ENCODE measurements at places on chromosomes 2 and 18.

DNA sequence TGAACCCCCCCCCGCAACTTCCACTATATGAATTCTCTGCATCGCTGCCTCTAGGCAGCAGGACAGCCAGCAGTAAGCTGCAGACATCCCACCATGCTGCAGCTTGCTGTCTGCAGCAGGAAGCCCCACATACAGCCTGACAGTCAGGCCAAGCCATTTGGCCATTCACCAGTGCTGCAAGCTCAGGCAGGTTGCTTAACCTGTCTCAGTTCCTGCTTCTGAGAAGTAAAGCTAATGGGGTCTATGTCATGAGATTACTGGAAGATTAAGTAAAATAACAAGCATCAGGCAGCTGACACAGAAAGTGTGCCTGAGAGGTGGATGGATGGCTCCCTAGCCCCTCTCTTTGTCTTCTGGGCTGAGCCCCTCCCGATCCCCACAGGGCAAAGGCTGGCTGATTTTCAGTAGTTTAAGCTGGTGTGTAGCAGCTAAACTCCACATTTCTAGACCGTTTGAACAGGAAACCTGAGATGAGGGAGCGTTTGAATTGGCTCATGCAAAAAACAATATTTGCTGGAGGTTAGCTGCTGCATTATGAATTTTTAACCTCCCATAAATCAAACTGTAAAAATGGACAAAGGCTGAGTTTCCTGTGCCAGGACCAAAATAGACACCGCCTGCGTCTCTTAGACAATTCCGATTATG is 193.8 kb upstream of the ARL4C start:
- peak; percentile 94 for DNase-seq

GRCh38 chr2:109376115-109376514 is 237.7 kb downstream of the SEPTIN10 start:
- no peak for DNase-seq

GRCh38 chr2:73762571-73762970 is 17.3 kb downstream of the DUSP11 start:
- DNase-seq: no peak

- no peak for DNase-seq
These were observed 823.1 kb downstream of the EPHA4 start for GRCh38 chr2:220748875-220749479.

DNA sequence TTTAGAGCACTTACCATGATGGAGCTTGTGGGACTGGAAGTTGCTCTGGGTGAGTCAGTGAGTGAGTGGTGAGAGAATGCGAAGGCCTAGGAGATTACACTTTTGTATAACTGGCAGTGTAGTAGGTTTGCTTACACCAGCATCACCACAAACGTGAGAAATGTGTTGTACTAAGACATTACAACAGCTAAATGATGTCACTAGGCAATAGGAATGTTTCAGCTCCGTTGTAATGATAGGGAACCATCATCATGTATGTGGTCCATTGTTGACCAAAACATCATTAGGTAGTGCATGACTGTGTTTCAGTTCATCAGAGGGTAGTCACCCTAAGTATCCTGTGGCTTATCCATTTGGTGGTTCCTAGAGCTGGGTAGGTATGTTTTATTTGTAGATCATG is 11.9 kb downstream of the ZNF407 start:
- no peak for DNase-seq

DNA sequence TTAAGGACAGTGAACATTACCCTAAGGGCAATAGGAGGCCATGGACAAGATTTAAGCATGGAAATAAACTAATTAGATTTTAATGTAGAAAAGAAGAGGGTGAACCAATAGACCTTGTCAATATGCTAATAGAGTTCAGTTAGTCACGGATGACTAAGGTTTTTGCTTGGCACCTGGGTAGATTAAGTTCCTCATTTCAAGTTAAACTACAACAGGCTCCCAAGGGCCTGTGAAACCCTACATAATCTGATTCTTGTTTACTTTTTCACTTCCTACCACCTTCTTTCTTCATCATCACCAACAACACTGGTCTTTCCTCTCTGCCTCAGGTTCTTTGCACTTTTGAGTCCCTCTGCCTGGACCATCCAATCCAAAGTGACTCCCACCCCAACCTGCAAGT is 14.8 kb downstream of the SP110 start:
- no peak for DNase-seq

GRCh38 chr2:56314796-56315195 is 131.0 kb downstream of the CCDC85A start:
- no peak for DNase-seq

- DNase-seq: no peak
These were observed 13.6 kb downstream of the EML4 start for GRCh38 chr2:42182654-42183308.

DNA sequence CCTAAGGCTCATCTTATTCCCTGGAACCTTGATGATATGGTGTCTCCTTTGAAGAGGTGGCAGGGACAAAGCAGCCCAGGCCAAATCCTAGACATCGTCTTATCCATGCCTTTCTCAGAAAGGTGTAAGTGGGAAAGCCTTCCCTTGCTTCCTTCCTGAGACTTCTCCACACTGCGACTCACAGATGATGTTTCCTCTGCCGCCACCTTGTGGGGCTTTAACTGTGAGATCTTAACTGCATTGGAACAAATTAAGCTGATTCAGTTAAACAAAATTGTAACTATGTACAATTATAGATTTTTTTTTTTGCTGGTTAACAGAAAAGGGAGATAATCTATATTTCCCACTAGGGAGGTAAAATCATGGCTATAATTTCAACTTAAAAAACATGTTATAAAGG is 10.0 kb upstream of the GCA start:
- no peak for DNase-seq

DNA sequence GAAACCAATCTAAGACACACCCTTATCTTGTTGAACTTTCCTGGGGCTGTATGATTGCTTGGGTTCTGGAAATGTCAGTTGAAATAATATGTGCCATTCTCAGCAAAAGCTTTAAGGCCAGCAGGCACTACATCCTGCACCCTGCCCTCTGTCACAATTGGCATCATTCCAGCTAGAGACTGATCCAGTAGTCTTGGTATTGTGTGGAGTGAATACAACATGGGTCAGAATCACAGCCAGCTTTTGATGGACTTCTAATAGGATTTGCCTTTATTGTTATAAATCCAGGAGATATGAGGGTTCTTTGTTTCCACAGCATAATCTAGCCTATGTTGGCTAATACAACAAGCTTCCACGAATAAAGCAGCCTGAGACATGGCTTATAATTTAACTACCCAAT is 617.0 kb upstream of the CDH2 start:
- no peak for DNase-seq

DNA sequence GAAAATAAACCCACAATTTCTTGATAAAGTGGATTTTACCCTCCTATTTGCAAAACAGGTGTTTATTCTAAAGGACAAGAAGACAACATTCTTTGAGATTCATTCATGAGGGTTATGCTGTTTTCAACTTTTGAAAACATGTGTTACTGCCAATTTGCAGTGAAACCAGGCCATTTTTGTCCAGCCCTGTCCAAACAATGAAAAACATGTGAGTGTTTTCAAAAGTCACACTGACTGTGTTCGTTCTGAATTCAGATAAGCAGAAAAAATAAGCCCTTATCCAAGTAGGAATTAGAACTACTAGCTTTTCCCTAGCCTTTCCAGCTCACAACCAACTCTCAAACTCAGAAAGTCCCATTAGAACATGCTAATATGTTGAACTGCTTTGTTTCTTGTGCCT is 148.1 kb upstream of the PID1 start:
- DNase-seq: no peak

DNA sequence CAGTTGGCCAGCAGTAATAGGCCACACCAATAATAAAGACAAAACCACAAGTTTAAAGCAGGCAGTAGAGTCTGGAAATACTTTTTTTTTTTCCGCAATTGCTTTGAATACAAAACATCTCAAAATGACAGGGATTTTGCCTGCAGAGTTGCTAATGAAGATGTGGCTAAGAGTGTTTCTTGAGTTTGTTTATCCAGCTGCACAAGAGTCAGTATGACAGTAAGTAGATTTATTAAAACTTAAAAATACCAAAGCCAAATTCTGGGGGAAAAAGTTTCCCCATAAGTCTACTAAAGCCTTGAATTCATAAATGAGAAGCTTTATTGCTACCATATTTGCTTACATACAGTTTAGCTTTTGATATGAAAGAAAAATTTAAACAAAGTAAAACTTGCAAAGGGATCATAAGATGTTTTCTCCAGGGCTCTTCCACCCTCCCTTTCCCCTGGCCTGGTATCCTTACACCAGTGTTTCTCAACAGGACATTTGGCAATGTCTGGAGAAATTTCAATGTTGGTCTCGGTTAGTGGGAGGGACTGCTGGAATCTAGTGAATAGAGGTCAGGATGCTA is 3.9 kb upstream of the DSEL start:
- DNase-seq: no peak

DNA sequence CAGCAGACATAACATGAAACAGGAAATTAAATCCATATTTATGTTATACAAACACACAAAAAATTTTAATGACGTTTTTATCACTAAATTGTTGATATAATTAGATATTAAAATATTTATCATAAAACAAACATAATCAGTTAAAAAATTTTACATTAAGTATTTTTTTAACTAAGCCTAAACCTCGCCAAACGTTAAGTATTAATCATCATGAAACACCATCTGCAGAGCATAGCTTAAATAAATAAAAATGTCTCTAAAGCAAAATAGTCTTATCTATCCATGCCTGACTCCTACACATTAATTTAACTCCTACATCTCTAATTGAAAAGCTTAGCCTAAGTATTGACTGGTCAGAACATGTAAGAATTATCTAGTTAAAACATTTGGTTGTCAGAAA is 271.6 kb upstream of the RND3 start:
- no peak for DNase-seq

DNA sequence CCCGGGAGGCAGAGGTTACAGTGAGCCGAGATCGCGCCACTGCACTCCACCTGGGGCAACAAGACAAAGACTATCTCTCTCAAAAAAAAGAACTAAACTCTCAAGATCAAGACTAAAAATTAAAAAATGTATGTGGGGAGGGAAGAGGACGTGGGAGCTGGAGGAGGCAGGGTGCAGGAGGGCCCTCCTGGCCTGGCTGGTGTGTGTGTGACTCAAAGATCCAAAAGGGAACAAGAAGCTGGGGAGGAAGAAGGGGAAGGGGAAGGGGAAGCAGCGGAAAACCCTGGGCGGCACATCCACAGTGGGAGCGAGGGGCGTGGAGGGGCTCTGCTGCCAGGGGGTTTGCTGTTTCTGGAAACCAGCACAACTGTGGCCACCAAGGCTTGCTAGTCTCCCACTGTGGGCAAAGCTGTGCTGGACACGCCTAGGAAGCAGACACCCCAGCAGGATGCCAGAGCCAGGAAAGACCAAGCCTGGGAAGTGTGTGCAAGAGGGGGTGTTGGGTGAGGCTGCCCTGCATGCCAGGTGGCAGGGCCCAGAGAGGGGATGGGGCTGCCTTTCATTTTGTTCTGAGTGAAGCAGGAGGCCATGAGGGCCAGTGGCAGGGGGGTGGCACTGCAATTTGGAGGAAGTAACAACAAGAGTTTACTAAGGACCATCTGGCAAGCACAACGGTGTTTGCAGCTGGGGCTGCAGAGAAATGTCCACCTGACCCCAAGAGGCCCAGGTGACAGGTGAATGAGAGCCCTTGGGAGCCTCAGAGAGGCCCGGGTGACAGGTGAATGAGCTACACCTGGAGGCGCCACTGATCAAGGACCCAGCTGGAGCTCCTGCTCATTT is 44.5 kb downstream of the ANO7 start:
- no peak for DNase-seq

GRCh38 chr2:86221066-86221684 is 21.9 kb downstream of the MRPL35 start:
- DNase-seq: no peak

GRCh38 chr18:42185486-42185885 is 230.5 kb downstream of the PIK3C3 start:
- no peak for DNase-seq

- DNase-seq: no peak
These were observed 5.2 kb downstream of the ZFP36L2 start for GRCh38 chr2:43221124-43221762.

- DNase-seq: no peak
These were observed 67.2 kb upstream of the NABP1 start for GRCh38 chr2:191610756-191611155.

GRCh38 chr2:15782009-15782751 is 158.2 kb upstream of the MYCN start:
- DNase-seq: no peak

DNA sequence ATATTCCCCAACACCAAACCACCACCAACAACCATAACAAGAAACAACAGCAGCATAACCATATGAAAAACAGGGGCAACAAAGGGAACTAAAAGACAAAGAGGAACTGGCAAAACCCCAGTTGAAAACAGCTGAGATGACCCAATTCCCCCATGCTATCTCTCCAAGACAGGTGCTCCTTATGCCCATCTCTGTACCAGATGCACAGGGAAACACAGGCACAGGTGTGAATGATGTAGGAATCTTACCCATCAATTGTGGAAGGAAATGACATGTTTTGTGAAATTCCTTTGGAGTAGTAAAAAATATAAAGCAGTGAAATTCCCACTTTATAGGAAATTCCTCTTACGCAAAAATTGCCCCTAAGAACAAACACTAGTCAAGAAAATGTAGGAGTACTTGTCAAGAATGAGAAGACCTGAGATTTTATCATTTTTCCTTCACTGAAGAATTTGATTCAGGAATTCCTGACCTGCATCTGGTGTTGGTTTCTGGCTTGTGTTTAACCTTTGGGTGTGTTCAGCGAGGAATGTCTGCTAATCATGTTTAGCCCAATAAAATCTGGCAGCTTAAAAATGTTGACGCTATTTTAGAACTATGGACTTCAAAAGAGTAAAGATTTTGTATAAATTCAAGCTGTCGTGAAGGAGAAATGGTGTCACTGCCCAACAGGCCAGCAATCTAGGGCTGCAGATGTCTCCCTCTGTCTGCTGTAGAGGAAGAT is 67.7 kb upstream of the ARHGAP28 start:
- DNase-seq: no peak

GRCh38 chr18:9419956-9420631 is 55.2 kb upstream of the RALBP1 start:
- DNase-seq: no peak

- no peak for DNase-seq
These were observed 13.1 kb upstream of the E2F6 start for GRCh38 chr2:11478899-11479605.

GRCh38 chr2:2879781-2880180 is 497.8 kb downstream of the EIPR1 start:
- DNase-seq: no peak

GRCh38 chr2:25617948-25618646 is 55.3 kb downstream of the DTNB start:
- no peak for DNase-seq

GRCh38 chr18:77131652-77132368 is 773 bp downstream of the MBP start:
- DNase-seq: no peak
